Fibroblast of lung (primary cell): ENCODE measurements at places on chromosomes 13 and 19. TPM values are rescaled to one million over a fixed set of nuclear protein-coding genes. Genes with fewer than 3 reads are reported as not detected.

GRCh38 chr13:34751492-34751891 lies 190.6 kb upstream of the NBEA start:
- DNase-seq = no peak

GRCh38 chr19:14632286-14632685 lies 42.4 kb downstream of the ADGRE3 start:
- peak; percentile 4 for DNase-seq

DNA sequence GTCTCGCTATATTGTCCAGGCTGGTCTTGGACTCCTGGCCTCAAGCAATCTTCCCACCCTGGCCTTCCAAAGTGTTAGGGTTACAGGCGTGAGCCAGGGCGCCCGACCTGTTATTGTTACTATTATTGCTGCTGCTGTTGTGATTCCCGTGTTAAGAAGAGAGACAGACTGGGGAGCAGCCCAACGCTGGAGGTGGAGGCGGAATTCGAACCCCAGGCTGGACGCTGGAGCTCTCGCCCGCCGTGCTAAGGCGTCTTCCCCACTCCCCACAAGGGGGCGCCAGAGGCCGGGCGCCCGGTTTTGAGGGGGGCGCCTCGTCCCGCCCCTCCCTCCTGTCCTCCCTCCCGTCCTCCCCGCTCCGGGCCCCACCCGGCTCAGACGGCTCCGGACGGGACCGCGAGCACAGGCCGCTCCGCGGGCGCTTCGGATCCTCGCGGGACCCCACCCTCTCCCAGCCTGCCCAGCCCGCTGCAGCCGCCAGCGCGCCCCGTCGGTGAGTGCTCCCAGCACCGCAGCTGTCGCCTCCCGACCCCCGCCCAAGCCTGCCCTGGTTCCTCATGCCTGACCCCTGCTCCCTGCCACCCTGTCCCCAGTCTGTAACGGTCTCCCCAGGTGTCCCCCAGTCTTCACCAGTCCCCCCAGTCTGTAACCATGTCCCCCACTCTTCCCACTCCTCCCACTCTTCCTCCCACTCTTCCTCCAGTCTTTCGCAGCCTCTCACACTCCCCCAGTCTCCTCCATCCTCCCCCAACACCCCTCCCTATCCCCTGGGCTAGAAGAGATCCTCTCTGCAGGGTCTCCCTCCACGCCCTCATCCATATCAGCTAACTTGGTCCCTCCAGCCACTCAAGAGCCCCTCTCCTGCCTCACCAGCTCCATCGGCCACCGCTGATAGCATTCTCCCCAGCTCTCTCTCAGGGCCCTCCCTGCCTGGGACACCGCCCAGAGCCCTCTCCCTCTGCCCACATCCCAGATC lies at the start of gene EHD2:
Gene EHD2 (plus strand): TSS at position 377 of the 976 bp plus-strand sequence. CDS start 3,191 bp downstream, outside the sequence.
- DNase-seq = peak; percentile 69

GRCh38 chr13:74761801-74762757 lies 627.9 kb upstream of the KLF12 start:
- DNase-seq = no peak

GRCh38 chr19:14347999-14348889 lies 33.0 kb upstream of the ADGRE5 start:
- DNase-seq = peak; percentile 42

The PTGIR gene
- total RNA-seq = 10.3 and 16.5 TPM in 2 replicates
